Aorta (tissue), 5 donors: ENCODE measurements at places on chromosomes 4 and X. TPM values are rescaled to one million over a fixed set of nuclear protein-coding genes. Genes with fewer than 3 reads are reported as not detected.
A peak's percentile ranks its signal among the peaks of the same experiment; 100 is the strongest.

DNA sequence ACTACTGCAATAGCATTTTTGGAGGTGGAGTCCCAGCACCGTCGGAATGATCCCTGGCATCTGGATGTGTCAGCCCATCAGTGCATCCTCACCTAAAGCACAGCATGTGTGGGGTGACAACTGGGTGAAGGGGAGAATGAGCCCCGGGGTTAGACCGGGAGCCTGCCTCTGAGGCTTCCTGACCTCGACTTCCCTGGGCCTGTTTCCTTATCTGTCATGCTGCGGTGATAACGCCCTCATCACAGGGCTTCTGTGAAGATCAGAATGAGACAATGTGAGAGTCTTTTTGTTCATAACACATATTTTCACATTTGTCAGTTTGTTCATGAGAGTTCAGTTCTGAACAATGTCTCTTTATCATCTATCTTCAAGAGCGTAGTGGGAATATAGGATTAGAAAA is 31.1 kb upstream of the PDLIM3 start:
- DNase-seq, result no peak

DNA sequence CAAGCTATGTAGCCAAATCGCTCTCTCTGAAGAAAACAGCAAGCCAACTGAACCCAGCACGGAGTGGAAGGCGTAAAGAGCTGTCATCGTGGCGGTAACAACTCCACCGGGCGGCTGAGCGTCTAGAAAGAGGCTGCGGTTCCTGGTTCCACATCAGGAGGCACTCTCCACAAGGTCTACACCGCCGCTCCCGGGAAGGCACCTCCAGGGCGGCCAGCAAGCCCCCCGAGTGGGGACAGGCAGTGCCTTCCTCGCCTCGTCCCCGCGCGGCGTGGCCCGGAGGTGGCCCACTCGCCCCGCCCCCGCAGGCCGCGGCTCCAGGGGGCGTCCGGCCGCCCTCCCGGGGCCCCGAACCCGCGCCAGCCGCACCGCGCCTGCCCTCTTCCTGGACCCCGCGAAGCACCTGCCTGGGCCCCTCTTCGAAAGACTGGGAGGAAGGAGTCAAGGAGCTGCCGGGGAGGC is 755 bp downstream of the KLHL8 start:
- DNase-seq, result peak; percentile 67

- DNase-seq, result no peak
These were observed 7.7 kb upstream of the HAND2 start for GRCh38 chr4:173537613-173538147.

SLC9B1 gene
- 1.6 TPM for total RNA-seq

DNA sequence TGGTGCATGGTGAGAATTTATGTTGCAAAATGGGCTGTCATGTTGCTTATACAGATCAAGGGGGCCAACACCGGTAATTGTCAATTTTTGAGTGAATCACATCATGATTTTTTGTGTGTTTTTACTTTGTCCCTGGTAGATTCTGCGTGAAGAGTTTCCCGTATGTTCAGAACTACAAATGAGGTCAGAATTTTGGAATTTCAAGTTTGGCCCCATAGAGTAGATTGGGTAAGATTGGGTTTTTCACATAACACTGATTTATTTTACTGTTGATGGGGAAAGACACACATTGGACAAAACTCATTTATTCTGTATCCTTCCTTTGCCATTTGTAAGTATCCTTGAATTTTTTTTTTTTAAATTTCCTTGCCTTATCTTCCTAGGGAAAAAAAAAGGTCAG is 158.5 kb upstream of the MXRA5 start:
- DNase-seq, result no peak

GRCh38 chrX:50751091-50751490 is 62.9 kb downstream of the SHROOM4 start:
- DNase-seq, result no peak

BTK gene
- 7.8 TPM for total RNA-seq

GRCh38 chrX:148192547-148192946 is 211.4 kb downstream of the FMR1NB start:
- no peak for DNase-seq

- DNase-seq, result peak; percentile 87
These were observed 44.1 kb upstream of the SH3RF1 start for GRCh38 chr4:169314906-169315305.

GRCh38 chrX:31334997-31335396 is 263.2 kb upstream of the FTHL17 start:
- no peak for DNase-seq

DNA sequence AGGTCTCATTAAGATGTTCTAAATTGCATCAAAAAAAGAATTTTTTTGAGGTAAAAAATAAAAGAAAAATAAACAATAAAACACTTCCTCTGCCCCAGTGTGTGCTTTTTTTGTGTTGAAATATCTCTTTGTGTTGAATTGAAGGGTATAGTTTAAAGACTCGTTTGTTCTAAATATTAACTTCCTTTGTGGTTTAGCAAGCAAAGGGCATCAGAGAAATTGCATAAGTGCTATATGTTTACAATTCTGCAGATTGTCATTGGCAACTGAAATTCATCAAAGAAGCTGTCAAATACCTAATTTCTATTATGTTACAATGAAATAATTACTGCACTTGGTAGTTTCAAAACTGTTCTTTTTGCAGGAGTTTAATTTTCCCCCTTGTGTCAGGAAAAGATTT is 260.5 kb downstream of the DKK2 start:
- no peak for DNase-seq

SLC16A2 gene
- 30.6 TPM for total RNA-seq

- no peak for DNase-seq
These were observed 15.6 kb upstream of the RASL11B start for GRCh38 chr4:52846502-52846901.

DNA sequence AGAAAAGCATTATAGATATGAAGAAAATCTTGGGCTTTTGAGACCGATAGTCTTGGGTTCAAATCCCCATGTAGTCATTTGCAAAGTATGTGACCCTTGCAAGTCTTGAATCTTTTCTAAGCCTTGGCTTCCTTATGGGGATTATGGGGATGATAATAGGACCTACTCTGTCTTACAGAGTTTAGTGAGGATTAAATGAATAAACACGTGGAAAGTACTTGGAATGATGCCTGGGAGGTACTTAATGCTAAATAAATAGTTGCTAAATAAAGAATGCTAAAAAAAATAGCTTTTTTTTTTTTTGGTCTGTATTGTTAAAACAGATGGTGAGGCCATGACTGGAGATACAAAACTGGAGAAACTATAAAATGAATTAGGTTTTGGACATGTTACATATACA is 292.7 kb downstream of the GPAT3 start:
- no peak for DNase-seq

GRCh38 chrX:105317117-105317516 is 96.6 kb upstream of the TEX13A start:
- no peak for DNase-seq

SPATA4 gene
- not detected for total RNA-seq

- DNase-seq, result no peak
These were observed 83.0 kb downstream of the LRP2BP start for GRCh38 chr4:185312699-185313098.

DNA sequence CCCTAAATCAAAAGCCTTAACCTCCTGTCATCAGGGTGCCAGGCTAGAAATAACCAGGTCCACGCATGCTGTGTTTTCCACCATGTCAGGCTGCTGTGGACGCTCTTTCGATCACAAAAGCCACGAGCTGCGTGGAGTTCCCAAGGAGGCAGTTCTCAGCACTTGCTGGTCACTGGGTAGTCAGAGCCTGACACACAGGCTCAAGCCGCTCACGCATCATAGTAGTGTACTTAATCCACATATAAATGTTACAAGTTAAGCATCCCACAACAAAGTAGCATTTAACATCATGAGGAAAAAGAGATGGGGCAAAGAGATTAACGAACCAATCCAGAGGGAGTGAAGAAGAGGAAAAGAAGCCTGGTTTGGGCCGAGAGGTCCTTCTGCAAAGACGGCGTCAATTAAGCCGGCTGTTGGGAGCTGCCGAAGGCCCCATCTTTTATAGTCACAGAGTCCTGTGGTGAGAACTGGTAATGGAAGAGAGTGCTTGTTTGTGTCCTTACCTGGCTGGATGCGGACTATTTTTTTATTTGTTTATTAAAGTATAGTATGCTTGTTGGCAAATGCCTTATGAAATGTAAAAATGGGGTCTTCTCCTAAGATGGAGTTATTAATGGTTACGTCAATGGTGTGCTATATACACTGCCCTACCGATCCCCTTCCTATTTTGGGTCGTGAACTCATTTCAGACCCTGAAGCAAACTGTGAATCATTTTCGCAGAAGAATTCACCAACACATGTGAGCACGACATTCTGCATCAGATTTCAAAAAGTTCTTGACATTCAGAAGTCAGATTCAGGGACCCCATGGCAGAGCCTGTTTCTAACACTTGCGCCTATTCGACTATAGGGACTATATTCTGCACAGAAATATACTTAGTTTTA is 675 bp downstream of the PRIMPOL start:
- DNase-seq, result no peak

DNA sequence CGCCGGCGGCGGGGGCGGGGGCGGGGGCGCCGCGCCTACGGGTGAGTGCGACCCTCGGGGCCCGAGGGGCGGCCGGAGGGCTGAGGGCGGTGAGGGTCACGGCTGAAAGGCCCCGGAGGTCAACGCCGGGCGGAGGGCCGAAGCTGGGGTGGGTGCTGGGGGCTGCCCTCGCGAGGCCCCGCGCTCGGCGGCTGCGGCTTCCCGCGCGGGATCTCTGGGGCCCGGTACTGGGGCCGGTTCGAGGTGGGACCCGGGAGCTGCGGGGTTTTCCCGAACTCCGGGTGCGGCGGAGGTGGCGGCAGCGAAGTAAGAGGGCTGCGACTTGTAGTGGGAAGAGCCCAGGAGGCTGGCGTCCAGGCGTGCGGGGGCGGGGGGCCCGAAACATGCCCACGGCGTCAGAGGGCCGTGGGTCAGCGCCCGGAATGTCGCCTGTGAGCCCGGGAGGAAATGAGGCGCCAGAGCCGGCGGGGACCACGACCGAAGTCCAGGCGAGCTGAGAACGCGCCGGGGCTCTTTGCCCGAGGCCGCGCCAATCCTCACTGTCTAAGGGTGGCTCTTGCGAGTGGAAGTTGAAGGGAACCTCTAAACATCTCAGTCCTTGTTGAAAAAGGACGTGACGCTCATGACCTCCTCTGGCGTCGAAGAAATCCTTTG is 407 bp downstream of the IL13RA1 start:
- peak; percentile 73 for DNase-seq
